ENCODE measurements at places on chromosomes 5 and 9.
A peak's percentile ranks its signal among the peaks of the same experiment; 100 is the strongest.

DNA sequence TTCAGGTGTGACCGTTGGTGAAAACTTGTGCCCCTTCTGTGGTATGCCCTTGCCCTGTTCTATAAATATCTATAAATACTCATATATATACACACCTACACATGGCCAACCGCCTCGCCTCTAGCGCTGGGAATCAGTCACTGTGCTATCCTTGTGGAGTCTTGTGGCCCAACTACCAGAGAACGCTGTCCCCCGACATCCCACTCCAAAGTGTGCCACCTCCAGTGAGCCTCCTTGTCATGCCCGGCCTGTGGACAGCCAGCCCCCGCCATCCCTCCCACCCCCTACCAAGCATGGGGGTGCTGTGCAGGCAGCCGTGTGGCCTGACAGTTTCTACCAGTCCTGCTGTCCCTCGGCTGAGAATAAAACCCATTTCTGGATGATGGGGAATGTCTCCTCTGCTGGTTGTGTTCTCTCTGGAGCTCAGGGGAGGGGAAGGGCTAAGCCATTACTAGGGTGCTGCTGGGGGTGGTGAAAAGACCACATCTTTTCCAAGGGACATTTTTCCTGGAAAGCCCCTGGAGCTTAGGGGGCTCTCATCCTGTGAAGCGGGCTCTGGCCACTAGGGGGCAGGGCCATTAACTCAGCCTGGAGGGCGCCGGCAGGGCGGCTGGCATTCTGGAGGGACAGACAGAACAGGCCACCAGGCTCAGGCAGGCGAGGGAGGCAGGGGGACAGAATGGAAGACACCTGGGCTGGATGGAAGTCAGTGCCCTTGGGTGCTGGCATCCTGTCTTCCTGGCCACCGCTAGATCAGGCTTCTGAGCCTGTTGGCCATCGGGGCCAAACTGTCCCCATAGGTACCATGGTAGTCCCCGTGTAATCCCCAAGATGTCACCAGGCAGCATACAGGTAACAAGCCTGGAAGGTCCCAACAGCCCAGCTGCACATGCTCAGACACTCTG is 20.7 kb downstream of the GOLGA2 start:
- DNase-seq = peak; percentile 33

- DNase-seq = no peak
Measured at GRCh38 chr5:39801306-39801705, 376.5 kb upstream of the DAB2 start.

- DNase-seq = no peak
Measured at GRCh38 chr9:116191576-116192415, 38.2 kb downstream of the PAPPA start.

DNA sequence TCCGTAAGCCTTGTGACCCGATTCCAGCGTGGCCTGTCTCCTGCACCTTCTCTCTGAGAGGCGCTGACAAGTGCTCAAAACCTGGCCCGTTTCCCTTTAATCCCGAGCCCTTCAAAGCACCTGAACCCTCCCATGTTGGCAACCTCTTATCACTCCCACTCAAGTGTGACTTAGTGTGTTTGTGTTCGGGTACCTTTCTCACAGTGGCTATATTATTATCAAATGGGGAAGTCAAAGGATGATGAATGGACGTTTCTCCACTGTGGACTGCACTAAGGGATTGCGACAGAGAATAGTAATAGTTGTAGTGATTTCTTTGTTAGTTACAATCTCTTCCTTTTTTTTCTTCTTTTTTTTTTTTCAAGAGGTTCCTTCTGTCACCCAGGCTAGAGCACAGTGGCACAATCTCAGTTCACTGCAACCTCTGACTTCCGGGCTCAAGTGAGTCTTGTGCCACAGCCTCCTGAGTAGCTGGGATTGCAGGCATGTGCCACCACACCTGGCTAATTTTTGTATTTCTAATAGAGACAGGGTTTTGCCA is 65.4 kb upstream of the TNFSF8 start:
- no peak for DNase-seq

DNA sequence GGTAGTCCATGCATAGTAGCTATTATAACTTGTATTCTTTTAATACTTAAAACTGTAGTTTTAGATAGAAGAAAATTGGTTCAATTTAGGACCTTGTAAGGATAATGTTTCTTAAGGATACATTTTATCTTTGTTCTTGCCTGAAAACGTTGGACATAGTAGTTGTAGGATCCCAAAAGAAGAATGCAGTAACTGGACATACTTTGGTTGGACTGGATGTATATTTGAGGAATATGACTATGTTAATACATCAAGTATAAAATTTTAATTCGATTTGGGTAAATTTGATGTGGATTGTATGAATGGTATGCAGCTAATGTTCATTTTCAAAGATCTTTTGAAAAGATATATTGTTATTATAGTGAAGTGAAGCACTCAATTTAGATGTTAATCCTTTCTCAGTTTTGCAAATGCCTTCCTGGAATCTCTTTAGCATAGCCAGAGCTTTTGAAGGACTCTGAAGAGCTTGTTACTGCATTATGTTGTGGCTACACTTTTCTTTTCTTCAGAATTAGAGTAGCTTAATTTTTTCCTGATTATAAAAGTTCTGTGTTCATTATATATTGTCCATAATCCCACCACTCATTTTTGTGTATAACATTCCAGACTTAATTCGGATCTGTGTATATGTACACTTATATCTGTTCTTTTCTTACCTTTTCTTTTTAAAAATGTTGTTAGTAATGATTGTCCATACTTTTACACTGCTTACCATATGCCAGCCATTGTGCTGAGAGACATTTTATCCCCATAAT is 41.2 kb downstream of the LRRTM2 start:
- no peak for DNase-seq

DNA sequence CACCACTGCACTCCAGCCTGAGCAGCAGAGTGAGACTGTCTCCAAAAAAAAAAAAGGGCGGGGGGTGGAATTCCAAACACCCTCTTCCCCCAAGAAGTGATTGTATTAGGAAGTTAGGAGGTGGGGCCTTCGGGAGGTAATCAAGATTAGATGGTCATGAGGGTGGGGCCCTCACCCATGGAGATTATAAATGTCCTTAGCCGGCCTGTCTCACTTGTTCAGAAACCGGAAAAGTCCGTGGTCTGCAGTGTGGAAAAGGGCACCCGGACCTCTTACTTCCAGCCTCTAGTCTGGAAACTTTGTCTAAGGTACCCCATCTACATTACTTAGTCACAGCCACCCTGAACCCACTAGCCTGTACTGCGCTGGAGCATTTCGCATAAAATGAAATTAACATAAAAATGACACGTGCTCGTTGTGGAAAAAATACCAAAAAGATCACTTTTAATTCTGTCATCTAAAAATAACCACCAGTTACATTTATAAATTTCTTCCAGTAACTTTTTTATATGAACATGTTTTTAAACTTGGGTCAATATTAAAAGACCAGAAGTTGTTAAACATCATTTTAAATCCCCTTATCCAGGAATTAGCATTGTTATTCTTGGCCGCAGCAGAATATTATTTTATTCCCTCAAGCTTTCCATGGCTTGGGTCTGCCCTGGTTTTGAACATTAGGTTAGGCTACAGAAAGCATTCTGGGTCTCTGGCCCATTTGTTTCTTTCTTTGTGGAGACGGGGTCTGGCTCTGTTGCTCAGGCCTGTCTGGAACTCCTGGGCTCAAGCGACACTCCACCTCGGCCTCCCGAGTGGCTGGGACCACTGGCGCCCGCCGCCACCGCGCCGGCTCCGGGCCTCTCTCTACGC is 1.2 kb upstream of the CKS2 start:
- DNase-seq = no peak

GRCh38 chr5:132688536-132689339 is 14.9 kb downstream of the IL4 start:
- DNase-seq = peak; percentile 22

- DNase-seq = no peak
Measured at GRCh38 chr9:81673310-81673709, 16.0 kb downstream of the TLE1 start.

- no peak for DNase-seq
Measured at GRCh38 chr5:148606296-148606695, 48.0 kb downstream of the HTR4 start.

DNA sequence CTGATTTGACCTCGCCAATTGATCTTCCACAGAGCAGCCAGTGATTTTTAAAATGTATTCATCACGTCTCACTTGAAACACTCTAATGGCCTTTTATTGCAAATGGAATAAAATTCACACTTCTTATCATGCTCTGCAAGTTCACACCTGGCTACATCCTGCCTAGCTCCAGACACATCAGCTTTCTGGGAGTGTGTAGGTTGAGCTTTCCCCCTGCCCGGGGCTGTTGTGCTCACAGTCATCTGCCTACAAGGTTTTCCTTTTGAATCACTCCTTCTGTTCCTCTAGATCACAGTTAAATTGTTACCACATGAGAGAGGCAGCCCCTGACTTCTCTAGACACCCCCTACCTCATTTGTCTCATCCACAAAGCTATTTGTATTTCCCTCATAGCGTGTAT is 674.5 kb downstream of the PRELID2 start:
- no peak for DNase-seq

- no peak for DNase-seq
Measured at GRCh38 chr5:115342590-115343377, 46.3 kb upstream of the CCDC112 start.

DNA sequence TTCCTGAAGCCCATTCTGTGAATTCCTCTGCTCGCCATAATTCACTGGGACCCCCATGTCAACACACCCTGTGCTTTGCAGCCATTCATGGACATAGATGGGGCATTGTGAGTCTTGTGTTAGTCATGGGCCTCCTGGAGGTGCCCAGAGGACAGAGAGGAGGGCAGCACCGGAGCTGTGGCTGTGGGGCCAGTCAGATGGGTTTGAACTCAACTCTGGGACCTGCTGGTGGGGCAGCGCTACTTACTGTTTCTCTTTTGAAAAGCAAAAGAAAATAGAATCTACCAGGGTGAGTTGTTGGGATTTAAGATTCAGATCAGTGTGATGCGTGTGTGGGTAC is 11.3 kb upstream of the EXOC3 start:
- DNase-seq = no peak

GRCh38 chr5:133569347-133569746 is 43.0 kb downstream of the FSTL4 start:
- no peak for DNase-seq

- DNase-seq = no peak
Measured at GRCh38 chr5:26761045-26761444, 277.3 kb downstream of the CDH9 start.

DNA sequence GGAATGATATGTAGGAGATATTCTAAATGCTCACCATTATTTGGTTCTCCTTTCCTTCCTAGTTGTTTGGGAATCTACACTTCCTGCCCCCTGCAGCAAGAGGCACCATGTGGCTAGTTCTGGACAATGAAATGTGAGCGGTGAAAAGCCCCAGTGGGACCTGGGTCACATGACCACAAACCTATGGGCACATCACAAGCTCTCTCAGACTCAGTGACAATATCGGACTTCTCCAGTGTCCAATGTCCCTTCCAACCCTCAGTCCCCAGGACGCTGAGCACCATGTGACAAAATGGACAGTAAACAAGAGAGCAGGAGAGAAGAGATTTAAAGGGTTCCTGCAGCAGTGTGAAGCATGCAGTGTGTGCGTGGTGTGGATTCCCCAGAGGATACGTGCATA is 44.6 kb upstream of the FOXE1 start:
- no peak for DNase-seq

DNA sequence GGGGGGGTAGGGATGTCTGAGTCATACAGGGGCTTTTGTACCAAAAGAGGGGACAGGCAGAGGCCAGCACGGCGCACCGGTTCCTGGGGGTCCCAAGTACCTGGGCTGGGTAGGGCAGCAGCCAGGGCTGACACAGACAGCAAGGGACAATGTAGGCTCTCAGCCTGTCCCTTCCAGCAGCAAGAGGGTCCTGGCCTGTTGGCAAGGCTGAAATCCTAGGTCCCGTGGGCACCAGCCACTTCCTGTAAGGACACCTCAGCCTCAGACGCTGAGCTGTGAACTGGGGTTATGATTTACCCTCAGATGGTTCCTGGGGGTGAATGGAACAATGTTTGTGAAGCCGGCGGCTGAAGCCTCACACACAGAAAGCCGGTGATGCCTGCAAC is 41.3 kb downstream of the NACC2 start:
- DNase-seq = no peak

DNA sequence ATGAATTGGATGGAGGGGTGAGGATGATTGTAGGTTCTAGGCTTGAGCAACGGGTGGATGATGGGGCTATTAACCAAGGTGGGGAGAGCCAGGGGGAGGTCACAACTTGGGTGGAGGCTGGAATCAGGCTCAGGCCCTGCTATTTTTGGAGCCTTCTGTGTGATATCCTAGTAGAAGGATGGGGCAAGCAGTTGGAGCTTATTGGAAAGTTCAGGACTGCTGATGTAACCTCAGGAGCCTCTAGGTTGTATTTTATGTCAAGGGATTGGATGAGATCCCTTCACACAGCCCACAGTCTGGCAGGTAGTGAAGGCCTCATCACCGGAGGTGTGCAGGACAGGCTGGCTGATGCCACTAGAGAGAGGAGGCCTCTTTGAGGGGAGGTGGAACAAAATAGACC is 11.2 kb upstream of the RPS14 start:
- DNase-seq = no peak

GRCh38 chr9:108003526-108003925 is 514.0 kb upstream of the KLF4 start:
- no peak for DNase-seq
